ENCODE measurements at places on chromosomes 7 and 10.

- DNase-seq = no peak
Measured at GRCh38 chr10:1659221-1659791, 78.0 kb downstream of the ADARB2 start.

- DNase-seq = no peak
Measured at GRCh38 chr10:60560451-60560850, 170.8 kb upstream of the ANK3 start.

- no peak for DNase-seq
Measured at GRCh38 chr10:99524050-99524666, 8.6 kb upstream of the NKX2-3 start.

GRCh38 chr7:1917221-1918062 is 247.4 kb downstream of the ELFN1 start:
- DNase-seq = no peak

DNA sequence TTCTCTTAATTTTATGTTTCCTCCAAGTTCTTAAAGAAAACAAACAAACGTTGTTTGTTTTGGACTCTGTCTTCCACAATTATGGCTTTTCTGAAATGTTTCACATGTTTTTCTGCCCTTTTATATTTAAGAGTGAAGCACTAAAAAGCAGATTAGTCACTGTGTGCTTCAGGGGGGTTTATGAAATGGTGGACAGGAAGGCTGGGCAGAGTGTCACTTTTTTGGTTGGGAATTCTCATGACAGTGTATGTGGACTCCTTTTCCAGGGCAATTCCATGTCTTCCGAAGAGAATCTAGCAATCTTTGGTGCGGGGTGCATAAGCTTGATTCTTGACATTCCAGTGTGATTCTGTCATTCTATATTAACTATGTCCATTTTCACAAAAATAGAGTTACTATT is 669.4 kb downstream of the PARD3 start:
- DNase-seq = no peak

- DNase-seq = no peak
Measured at GRCh38 chr10:65415318-65415717, 1510.5 kb upstream of the LRRTM3 start.

DNA sequence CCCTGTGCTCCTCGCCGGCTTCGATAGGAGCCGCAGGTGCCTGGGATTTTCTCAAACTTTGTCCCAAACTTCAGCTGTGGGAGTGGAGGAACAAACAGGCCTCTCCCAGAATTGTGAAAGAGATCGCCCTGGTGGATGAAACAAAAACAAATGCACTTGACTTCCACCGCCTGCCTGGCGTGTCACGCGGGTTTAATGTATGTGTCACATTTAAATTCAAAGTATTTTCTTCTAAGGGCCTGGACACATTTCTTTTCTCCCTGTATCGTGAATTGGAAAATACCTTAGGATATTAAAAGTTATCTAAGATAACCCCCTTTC is 694 bp upstream of the WASL start:
- DNase-seq = no peak

DNA sequence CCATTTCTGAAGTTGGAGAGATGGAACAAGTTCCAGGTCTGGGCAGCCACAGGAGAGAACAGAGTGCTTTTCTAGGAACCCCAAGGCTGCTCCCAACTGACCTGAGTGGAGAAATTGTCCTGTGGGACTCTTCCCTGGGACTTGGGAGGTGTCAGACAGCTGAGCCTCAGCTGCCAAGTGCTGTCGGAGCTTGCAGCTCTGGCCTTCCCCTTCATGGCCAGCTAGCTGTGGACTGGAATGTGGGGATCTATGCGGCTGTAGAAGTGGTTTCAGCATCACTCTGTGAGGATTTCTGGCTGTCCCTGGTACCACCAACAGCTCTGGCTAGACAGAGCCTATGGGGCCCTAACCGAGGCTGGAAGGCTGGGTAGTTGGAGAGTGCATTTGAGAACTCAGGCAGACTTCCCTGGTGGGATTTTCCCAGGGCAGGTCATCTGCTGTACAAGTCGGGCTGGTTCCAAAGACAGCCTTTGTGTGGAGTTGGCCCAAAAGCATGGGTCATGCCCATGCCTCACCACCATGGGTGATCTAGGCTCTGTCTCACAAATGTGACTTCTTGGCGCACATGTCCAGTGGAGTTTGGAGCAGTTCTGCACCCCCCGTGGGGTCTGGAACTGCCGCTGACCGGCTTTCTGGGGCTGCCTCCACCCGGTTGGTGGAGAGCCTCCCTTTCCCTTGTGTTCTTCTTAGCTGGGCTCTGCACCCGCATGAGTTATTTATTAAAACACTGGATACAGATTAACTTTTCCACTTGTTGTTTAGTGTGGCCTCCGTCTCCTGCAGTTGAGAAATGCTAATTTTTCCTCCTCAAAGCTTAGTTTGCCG is 10.9 kb downstream of the SUFU start:
- no peak for DNase-seq

DNA sequence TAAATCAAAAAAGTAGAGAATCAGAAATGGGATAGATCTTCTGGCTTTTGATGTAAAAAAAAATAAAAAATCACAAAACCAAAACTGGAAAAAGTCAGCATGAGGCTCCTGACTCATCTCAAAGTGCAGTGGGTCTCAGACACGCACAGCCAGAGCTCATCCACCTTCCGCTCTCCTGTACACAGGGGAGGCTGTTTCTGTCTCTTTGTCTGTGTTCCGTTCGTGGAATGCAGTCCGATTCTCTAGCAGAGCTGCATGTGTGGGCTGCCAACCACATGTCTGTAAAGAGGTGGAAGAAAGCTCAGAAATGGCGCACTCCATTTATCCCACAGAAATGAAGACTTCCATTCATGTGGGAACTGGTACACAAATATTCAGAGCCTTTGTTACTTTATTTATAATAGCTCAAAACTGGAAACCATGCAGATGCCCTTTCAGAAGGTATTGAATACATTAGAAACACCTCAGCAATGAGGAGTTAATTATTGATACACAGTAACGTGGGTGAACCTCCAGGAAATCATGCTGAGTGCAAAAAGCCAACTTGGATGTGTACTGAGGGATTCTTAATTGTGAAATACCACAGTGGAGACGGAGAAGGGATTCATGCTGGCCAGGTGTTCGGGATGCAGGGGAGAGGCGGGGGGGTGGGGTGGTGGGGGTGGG is 123.3 kb downstream of the TRRAP start:
- DNase-seq = no peak

DNA sequence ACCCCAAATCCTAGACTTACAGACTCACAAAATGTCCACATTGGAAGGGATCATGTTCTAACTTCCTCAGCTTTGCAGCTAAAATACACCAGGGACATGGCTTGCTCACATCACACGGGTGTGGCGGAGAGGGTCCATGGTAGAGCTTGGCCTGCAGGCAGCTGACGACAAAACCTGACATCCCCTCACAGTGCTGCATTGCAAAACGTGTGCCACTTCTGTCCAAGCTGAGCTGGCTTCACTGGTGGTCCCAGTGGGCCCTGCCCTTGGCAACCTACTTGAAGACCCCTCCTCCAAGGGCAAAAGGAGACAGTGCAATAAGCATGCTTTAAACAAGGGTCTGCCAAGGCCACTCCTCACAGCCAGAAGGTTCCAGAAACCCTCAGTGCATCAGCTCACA is 21.9 kb downstream of the ANXA11 start:
- DNase-seq = no peak

DNA sequence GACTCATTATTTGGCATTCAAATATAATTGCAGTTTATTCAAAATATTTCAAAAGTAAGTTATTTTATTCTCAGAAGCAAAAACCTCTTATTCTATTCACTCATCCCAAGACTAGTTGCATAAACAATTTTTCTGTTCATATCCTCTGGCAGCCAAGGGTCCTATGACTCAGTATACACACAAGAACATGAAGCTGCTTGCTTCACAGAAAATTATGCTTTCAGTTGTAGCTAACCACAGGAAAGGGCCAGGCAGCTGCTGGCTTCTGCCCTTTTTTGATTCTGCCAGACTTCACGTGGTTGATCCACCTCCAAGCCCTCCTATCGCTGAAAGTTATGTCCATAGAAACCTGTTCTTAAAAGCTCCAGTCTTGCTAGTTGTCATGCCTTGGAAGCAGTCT is 108.8 kb downstream of the ABCA13 start:
- no peak for DNase-seq

- no peak for DNase-seq
Measured at GRCh38 chr7:2374830-2375728, 20.5 kb downstream of the EIF3B start.

GRCh38 chr7:28841766-28842165 is 116.4 kb downstream of the TRIL start:
- no peak for DNase-seq

- no peak for DNase-seq
Measured at GRCh38 chr7:11786186-11786585, 45.8 kb downstream of the THSD7A start.

- no peak for DNase-seq
Measured at GRCh38 chr10:122298206-122298597, 27.1 kb downstream of the BTBD16 start.

GRCh38 chr10:53140506-53140905 is 367.9 kb upstream of the MBL2 start:
- DNase-seq = no peak

GRCh38 chr10:73875139-73875475 is 752 bp upstream of the CAMK2G start:
- DNase-seq = no peak

DNA sequence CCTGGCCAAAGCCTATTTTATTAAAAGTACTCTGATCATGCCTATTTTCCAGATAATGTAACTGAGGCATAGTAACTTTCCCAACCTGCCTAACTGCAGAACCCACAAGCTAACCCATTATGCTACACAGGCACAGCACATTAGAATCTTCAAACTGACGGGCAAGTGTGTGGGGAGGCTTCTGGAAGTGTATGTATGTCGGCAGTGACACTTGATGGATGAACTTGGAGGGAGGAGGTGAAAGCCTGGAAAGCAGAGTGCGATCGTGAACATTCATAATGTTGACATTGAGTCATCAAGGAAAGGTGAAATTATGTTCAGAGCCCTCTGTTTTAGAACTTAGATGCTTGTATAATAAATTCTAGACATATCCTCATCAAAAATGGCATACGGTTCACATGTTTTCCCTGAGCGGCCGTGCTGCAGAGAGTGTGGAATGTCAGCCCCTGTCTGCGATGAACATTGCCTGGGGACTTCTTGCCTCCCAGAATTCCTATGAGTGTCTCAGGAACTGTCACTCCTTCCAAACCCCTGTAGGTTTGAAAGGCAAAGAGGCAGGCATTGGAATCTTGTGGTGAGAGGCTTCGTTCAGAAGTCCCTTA is 102.4 kb downstream of the SLIT1 start:
- no peak for DNase-seq

DNA sequence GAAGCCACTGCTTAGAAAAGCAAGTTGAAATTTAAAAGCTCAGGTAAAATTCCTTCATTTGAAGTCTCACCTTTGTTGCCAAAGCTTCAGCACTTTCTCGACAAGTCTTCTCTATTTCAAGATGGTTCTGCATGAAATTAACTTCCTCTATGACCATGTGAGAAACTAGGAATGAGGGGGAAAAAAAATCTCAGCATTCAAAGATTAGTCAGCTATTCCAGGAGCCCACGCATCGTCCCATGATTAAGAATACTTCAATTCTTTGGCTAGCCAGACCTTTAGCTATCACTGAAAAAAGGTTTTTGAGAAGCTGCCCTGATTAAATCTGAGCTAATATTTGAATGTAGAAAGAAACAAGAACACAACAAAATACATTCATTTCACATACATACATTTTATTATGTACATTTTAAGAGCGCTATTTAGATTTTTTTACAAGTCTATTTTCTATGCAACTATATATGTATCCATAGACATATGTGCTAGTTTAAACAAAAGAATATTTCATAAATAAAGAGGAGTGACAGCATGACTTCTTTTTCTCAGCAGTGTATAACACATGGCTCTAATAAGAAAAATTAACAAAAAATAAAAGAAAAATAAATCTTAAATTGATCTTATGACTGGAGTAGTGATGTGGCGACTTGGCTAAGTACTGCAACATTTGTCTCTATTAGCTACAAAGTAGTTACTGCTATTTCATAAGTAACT is 44.8 kb downstream of the SHTN1 start:
- DNase-seq = no peak

GRCh38 chr7:121480058-121480457 is 84.0 kb upstream of the FAM3C start:
- no peak for DNase-seq

GRCh38 chr10:10564081-10564794 is 453.4 kb upstream of the CELF2 start:
- DNase-seq = no peak

- DNase-seq = no peak
Measured at GRCh38 chr10:86472061-86472460, 49.5 kb downstream of the WAPL start.

DNA sequence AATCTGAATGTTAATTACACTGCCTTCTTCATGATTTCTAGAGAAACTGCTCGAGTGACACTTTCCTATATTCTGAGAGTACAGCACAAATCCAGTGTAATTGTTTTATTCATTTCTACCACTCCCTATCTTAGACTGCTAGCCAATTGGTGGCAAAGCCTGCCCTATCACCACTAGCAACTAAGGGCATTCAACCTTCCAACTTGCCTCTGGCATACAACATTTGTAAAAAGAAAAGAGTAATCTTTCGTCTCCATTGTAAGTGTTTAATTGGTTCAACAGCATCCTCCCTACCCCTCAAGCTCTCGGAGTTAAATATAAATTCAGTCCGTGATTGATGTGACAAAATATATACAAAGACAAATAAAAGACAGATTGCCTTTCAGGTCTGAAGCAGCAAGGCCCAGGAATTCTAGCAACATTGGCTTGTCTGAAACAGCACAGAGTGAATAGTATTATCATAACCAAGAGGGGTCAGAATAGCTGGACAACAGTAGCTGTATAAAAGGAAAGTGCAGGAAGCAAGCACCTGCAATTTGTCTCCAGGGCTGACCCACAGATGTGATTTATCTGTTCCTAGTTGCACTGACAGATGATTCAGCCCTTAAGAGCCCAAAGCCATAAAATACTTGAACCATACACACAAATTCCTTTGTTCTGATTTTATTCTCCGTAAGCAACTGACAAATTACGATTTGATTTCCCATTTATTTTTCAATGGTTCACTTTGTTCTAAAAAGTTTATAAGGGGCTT is 47.6 kb upstream of the ANKRD1 start:
- no peak for DNase-seq

DNA sequence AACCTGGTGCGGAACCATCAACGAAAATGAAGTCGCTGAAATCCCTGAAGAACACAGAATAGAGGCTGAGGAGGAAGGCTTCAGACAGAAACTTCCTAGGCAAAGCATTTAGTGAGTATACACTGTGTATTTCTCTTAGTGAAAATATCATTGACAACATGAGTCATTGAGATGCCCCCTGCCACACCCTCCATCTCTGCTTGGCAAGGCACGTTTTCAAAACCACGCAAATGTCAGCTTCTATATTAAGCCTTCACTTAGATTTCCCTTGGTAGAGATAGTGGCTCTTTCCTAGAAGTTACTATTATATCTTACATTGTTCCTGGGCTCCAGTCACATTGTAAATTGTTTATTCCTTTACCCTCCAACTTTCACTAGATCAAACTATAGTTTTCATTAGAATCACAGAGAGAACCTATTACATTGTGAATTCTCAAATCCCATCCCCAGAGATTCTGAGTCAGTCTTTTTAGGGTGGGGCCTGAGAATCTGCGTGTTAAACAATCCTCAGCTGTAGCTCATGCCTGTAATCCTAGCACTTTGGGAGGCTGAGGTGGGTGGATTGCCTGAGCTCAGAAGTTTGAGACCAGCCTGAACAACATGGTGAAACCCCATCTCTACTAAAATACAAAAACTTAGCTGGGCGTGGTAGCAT is 4.6 kb upstream of the SKAP2 start:
- DNase-seq = no peak

Measured in activated gamma-delta T cell (primary cell).